Astrocyte of the spinal cord (primary cell): ENCODE measurements at places on chromosomes 2 and 18.

DNA sequence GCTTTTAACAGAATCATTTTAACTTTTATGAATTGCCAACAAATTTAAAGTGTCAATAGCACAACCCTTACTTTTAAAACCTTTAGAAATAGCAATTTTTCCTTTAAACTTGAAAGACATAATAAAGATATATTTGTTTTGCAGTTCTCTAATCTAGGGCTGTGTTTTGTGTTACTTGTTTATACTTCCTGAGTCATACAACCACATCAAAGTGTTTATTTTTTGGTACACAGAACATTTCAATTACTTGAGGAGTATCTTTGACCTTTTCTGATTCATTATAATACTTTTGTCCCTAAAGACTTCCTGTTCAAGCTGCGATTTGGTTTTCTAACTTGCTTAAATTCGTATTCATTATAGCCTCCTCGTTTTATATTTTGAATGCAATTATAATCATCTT is 21.8 kb downstream of the TYW5 start:
- no peak for DNase-seq

- DNase-seq = no peak
Measured at GRCh38 chr2:172510548-172510947, 45.3 kb upstream of the PDK1 start.

DNA sequence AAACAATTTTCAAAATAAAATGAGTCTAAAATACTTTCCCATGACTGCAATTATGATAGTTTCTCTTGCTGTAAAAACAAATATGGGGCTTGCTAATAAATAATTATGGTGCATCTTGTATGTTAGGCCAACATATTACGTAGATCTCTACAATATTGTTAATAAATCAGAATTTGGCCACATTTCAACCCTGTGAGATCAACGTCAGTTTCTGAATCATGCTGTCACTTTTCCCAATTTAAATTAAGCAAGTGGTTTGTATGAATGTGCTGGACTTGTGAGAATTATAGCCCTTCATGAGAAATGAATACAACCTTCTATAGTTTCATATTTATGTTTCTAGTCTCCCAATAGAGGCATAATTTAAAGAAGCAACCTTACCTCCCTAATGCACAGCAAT is 808.9 kb downstream of the SUCLG1 start:
- DNase-seq = no peak

DNA sequence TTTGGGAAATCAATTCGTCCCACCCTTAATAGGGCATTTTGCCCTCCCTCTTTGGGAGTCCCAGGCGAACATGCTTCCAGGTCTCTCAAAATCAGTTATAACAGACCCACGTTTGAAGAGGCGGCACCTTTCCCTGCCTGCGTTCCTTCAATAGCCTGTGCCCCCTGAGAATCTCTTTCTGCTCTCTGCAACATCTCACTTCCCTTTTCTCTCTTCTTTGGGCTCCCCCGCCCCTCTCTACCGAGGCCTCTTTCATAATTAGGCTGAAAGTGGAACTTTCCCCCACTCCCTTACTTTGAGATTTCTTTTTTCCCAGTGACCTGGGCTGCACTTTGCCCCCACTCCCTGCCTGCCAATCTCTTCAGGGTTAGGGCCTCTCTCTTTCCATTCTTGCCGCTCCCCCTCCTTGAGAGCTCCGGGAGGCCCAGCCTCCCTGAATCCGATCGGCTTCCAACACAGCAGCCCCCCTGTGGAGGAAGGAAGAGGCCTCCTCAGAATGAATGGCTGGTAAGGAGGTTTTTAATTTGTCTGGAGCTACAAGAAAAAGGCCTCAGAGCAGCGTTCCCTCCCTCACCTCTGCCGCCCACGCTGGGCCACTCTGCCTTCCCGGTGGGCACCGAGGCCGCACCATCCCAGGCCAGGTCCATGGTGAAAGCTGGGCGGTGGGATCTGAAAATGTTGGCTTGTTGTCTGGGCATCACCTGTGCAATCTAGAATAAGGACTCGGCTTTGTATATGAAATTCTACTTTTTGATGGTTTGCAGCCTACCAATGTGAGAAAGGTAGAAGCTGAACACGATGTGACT is 162.6 kb upstream of the SIX3 start:
- no peak for DNase-seq

DNA sequence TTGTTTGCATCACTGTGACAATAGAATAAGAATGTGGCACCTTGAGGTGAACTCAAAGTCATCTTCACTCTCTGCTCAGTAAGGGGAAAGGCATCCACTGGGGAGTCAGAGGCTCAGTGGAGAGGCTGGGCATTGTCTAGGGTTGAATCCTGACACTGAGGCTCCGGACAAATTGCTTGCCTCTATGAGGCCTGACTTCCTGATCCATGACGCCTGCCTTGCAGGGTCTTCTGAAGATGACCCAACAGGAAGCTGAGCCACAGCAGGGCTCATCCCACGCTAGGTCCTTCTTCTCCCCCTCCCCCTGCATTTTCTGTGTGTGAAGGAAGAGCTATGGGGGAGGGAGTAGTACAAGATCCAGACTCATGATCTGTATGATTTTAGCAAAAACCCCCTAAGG is 265.1 kb downstream of the SH3BP4 start:
- DNase-seq = peak; percentile 29

GRCh38 chr2:33212151-33212550 is 264.3 kb upstream of the RASGRP3 start:
- DNase-seq = peak; percentile 96

DNA sequence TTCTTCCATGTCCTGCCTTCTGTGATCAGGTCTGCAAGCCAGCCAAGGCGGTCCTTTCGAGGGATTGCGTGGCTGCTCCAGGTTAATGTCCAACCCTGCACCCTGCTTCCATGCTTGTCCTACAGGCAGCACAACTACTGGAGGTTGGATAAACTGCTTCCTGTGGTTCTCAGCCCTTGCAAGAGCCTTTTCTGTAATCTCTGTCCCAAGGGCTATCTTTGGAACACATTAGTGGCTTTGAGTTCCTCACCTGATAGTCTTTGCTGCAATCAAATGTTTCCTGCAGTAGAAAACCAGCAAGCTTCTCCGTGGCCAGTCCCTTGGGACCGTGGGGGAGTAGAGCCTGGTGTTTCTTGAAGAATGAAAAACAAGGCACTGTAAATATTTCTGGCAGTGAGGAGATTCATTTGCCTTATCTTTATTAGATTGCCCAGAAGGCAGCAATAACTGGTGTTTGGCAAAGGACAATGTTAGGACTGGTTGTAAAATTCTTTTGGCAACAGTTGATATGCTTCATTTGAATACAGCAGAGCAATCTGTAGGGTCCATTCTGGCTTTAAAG is 214.4 kb downstream of the FHOD3 start:
- no peak for DNase-seq

DNA sequence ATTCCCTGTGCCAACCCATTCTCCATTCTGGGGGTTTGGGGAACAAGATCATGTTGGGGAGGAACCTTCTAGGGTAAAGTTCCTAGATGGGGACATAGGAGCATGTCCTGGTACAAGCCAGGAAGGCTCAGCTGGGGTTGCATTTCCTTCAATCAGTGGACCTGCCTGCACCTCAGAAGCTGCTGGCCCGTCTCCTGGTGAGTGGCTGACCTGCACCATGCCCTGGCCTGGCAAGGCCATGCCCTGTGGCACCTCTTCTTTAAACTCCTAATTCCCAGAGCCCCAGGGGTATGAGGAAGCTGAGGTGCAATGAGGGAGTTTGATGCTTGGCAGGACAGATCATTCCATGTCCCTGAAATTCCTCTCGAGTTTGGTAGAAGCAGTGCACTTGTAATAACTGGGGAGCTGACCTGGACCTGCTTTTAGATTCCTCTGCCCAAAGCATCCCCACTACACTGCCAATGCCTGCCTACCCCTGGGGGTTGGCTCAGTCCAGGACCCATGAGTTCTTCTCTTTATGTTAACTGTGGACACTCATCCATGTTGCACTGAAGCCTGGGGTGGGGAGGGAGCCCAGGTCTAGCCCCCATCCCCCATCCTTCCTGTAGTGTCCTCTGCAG is 25.3 kb downstream of the MROH2A start:
- DNase-seq = no peak

DNA sequence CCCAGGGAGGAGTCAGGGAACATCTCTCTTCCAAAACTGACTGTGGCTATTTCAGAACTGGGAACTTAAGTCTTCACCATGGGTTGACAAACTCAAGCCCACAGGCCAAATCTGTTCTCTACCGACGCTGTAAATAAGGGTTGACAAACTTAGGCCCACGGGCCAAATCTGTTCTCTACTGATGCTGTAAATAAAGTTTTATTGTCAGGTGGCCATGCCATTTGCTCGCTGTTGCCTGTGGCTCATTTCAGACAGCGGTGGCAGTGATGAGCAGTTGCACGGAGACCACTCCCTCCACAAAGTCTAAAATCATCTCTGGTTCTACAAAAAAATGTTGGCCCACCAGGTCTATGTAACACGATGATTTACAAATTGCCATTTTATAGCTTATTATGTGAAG is 160.9 kb downstream of the MYT1L start:
- no peak for DNase-seq

DNA sequence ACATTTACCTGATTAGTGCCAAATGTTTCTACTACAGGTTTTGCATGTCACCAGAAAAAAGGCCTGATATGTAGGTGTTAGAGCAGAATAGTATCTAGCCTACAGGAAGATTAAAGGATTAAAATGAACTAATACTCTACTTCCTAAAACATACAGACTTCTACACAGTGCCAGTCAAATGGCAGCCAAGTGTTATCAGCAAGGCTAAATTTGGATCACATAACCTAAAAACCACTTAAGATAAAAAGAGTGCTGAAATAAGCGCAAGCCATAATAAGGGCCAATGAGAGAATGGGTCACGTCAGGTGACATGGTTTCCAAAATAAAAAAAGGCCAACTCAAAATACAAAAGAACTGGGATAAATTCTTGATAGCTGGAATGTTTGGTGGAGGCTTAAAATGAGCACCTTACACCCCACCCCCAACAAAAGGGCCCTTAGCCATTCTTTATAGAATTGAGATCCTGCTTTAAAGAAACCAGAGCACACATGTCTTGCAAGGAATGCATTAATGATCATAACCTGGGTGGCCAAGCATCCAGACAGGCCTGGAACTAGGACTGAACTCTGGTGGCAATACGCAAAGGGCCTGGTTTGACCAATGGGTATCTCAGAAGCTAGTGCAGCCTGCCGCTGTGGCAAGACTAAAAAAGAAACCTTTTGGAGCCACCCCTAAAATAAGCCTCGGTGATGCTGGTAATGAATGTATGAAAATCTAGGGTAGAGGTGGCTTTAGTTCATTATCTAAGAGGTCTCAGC is 32.4 kb downstream of the IRS1 start:
- no peak for DNase-seq

GRCh38 chr2:36549165-36549574 is 48.8 kb downstream of the FEZ2 start:
- DNase-seq = no peak

DNA sequence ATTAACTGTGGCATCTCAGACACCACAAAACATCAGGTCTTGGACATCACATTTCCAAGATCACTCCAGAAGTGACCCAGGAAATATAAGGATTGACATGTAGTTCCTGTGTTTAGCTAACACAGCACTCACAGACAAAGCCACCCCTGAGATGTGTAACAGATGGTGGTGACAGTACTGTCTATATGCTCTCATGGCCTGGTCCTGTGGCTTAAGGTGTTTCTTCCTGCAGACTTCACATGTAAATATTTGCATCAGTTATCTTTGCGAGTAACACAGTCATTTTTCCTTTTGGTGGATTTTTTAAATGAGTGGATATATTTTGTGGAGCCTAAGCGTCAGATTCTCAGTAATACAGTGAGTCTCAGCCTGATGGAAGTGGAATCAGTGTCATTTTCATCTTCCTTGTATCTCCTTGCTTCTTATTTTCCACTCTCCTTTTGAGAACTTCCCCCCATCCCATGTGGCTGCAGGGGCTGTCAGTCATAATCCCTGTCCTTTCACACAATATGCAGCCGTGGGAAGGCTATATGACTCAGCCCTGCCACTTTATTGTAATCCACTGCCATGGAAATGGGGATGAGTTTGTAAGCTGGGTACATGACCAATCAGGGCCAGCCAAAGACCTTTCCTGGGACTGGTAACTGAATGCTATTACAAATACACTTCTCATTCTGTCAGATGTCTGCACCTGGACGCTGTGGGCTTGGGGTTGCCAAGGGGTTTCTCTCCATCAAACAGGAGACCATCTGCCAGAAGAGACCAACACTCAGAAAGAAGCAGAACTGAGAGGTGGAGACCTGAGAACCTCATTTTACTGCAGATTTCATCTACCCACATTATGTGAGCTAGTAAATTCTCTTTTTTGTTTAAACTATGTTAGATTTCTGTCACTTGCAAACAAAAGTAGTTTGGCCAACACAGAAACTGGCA is 74.3 kb downstream of the ICOS start:
- DNase-seq = no peak

DNA sequence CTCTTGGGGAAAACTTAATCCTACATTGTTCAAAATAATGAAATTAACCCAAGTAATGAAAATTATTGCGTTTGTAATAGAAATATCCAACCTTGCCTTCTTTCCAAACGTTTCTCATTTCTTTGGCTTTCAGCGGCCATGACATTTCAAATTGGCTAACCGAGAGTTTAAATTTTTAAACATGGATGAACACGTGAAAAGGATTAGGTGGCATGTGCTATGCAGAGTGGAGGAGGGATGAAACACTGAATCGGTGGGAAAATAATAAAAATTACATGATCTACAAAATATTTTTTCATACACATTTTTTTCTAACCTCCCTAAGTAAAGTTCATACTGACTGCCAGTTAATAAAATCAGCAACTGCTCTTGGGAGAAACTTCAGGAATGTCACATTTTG is 728.4 kb upstream of the PKDCC start:
- no peak for DNase-seq

DNA sequence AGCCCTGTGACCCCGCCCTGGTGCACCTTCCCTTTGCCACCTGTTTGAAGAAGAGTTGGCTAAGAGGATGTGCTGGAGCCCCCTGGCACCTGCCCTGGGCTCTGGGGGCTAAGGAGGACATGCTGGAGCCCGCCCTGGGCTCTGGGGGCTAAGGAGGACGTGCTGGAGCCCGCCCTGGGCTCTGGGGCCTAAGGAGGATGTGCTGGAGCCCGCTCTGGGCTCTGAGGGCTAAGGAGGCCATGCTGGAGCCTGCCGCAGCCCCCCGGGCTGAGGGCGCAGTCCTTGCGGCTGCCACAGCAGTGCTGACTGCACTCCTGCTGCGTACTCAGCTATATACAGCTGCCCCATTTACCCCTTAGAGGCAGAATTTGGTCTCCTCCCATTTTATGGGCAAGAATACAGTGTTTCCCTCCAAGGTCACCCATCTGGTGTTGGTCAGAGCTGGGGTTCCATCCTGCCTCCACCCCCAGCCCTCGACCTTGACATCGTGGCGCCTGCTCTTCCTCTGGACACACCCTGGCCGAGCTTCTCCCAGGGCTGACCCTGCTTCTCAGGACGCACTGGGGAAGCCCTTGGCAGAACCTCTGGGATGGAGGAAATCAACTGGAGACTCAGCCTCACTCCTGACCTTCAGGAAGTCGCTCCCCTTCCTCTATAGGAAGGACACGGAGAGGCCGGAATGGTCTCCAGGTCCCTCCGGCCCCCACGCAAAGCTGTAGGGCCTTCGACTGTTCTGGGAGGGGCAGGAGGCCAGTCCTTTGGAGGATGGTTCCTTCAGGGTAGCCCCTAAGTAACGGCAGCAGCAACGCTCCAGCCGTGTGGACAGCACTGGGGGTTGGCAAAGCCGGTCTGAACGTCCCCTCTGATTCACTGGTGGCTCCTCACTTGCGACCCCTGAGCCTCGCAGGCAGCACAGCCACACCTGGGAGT is 65.0 kb upstream of the HPCAL1 start:
- no peak for DNase-seq

- no peak for DNase-seq
Measured at GRCh38 chr2:151961558-151961957, 133.3 kb upstream of the ARL5A start.

- DNase-seq = peak; percentile 85
Measured at GRCh38 chr2:133561045-133561852, 7.0 kb downstream of the NCKAP5 start.

- DNase-seq = no peak
Measured at GRCh38 chr2:144747571-144747970, 227.7 kb upstream of the ZEB2 start.
